ENCODE measurements at places on chromosomes 7 and 10.
A peak's percentile ranks its signal among the peaks of the same experiment; 100 is the strongest.

- no peak for DNase-seq
Observed at GRCh38 chr7:157306846-157307838, 29.7 kb upstream of the DNAJB6 start.

- no peak for DNase-seq
Observed at GRCh38 chr7:114273218-114273617, 141.4 kb upstream of the FOXP2 start.

DNA sequence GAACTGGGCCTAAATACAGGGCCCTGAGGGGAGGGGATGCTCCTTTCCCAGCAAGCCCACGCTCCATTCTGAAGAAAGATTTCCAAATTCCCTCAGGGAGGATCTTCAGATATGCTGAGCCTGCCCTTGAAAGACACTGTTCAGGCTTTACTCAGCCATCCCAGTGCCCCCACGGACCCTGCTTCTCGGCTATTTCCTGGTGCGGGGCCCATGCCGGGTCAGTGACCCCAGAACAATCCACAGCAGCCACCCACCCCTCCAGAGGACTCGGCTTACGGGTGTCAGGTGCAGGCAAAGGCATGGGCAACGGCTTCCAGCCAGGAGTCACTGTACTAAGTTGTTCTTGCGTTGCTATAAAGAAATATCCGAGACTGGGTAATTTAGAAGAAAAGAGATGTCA, 137.1 kb downstream of the OAT start:
- DNase-seq = no peak

GRCh38 chr10:22226599-22226998, 8.8 kb upstream of the EBLN1 start:
- no peak for DNase-seq

- DNase-seq = peak; percentile 55
Observed at GRCh38 chr7:121329191-121330052, 622 bp downstream of the WNT16 start.

GRCh38 chr10:14707481-14707880, 67.2 kb downstream of the FAM107B start:
- DNase-seq = no peak

GRCh38 chr10:1233031-1233430, 176.8 kb downstream of the WDR37 start:
- DNase-seq = no peak

GRCh38 chr7:132368246-132368900, 207.9 kb downstream of the PLXNA4 start:
- DNase-seq = peak; percentile 93

- peak; percentile 64 for DNase-seq
Observed at GRCh38 chr7:17769918-17770317, 170.4 kb downstream of the SNX13 start.

DNA sequence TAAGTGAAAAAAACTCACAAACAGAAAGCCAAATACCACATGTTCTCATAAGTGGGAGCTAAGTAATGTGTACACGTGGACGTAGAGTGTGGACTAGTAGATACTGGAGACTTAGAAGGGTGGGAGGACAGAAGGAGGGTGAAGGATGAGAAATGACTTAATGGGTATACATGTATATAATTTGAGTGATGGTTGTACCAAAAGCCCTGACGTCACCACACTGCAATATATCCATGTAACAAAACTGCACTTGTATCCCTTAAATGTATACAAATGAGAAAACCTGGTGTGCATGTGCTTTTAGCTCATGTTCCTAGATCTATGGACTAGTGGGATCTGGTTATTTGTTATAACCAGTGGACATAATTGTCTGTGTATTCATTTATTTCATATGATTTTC, 48.5 kb upstream of the FGL2 start:
- DNase-seq = no peak

DNA sequence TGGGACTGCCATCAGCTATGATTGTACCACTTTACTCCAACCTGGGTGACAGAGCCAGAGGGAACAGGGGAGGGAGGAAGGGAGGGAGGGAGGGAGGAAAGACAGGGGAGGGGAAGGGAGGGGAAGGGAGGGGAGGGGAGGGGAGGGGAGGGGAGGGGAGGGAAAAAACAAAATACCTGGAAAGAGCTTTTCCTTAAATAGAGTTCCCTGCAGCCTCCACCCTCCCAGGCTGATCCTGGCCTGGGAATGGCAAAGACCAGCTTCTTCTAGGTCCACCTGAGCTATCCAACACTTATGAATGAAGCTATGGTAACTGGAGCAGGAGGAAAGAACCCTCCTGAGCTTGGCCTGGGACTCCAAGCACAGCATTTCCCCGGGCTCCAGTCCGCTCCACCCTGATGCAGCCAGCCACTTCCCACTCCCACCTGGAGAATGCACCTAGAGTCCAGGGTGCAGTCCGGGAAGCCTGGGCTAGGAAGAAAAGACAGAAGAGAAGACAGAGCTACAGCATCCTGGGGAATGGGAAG, 66.1 kb downstream of the GRID1 start:
- no peak for DNase-seq

DNA sequence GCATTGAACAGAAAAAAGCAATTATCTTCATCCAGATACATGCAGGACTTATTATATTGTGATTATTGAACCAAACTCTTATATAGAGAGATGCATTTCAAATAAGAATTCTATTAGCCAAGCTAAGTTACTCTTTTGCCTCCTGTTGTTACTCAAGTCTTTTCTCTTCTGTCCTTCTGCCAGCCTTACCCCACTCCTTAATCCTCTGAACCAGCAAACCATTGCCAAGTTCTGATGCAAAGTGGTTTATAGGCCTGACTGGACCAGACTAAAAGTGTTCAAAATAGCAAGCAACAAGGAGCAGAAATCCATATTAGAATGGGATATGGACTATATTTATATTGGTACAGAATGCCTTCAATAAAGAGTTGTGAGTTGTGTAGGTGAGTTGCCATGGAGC, 2.2 kb upstream of the SLC26A4 start:
- no peak for DNase-seq

- DNase-seq = no peak
Observed at GRCh38 chr10:82288461-82288881, 413.5 kb downstream of the NRG3 start.

- no peak for DNase-seq
Observed at GRCh38 chr7:91249506-91250233, 14.6 kb upstream of the FZD1 start.

GRCh38 chr10:96043893-96044715, 721 bp downstream of the CCNJ start:
- DNase-seq = peak; percentile 23

GRCh38 chr7:89357121-89357520, 561.6 kb upstream of the TEX47 start:
- no peak for DNase-seq

GRCh38 chr7:51229106-51229537, 87.5 kb downstream of the COBL start:
- DNase-seq = no peak

GRCh38 chr7:69259445-69259844, 338.8 kb upstream of the AUTS2 start:
- DNase-seq = no peak

- DNase-seq = no peak
Observed at GRCh38 chr7:8040768-8041369, 72.3 kb downstream of the GLCCI1 start.

- no peak for DNase-seq
Observed at GRCh38 chr10:3902809-3903410, 117.9 kb upstream of the KLF6 start.

GRCh38 chr7:155530601-155531000, 15.8 kb downstream of the CNPY1 start:
- no peak for DNase-seq

GRCh38 chr10:774223-774622, 84.8 kb upstream of the DIP2C start:
- no peak for DNase-seq

GRCh38 chr10:17675638-17676037, 31.7 kb downstream of the STAM start:
- no peak for DNase-seq

- DNase-seq = no peak
Observed at GRCh38 chr7:65971021-65971420, 11.0 kb downstream of the GUSB start.

GRCh38 chr7:23065974-23066373, 39.6 kb upstream of the KLHL7 start:
- no peak for DNase-seq

GRCh38 chr7:151032936-151033863, 5.0 kb downstream of the ABCB8 start:
- DNase-seq = no peak

GRCh38 chr10:126565441-126565840, 105.1 kb downstream of the C10orf90 start:
- no peak for DNase-seq

DNA sequence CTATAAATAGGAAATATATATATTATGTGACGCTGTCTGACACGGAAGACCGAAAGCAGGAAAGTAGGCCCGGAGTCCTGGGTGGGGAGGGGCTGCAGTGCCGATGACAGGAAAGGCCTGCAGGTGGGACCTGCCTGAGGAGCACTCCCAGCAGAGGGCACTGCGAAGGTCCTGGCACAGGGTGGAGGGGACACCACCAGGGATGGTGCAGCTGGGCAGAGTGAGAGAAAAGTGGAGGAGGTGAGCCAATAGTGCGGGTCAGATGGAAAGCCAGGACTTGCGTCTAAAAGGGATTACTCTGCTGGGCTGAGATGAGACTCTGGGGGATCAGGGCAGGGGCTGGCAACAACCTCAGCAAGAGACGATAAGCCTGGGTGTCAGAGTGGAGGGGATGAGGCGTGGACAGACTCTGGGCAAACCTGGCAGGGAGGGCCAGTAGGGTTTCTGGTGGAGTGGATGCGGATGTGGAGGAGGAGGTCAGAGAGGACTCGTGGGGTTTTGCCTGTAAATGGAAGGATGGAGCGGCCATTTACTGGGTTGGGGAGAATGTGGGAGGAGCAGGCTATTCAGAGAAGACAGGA, 118.2 kb upstream of the ZNF746 start:
- DNase-seq = no peak

- no peak for DNase-seq
Observed at GRCh38 chr7:55308186-55308929, 56.8 kb upstream of the LANCL2 start.

- DNase-seq = no peak
Observed at GRCh38 chr10:127168261-127168660, 28.1 kb downstream of the INSYN2A start.

GRCh38 chr7:105149827-105150226, 135.8 kb downstream of the KMT2E start:
- DNase-seq = no peak

GRCh38 chr7:77393261-77393660, 22.9 kb downstream of the GSAP start:
- no peak for DNase-seq

GRCh38 chr7:2162959-2163358, 69.8 kb downstream of the MAD1L1 start:
- DNase-seq = peak; percentile 12

DNA sequence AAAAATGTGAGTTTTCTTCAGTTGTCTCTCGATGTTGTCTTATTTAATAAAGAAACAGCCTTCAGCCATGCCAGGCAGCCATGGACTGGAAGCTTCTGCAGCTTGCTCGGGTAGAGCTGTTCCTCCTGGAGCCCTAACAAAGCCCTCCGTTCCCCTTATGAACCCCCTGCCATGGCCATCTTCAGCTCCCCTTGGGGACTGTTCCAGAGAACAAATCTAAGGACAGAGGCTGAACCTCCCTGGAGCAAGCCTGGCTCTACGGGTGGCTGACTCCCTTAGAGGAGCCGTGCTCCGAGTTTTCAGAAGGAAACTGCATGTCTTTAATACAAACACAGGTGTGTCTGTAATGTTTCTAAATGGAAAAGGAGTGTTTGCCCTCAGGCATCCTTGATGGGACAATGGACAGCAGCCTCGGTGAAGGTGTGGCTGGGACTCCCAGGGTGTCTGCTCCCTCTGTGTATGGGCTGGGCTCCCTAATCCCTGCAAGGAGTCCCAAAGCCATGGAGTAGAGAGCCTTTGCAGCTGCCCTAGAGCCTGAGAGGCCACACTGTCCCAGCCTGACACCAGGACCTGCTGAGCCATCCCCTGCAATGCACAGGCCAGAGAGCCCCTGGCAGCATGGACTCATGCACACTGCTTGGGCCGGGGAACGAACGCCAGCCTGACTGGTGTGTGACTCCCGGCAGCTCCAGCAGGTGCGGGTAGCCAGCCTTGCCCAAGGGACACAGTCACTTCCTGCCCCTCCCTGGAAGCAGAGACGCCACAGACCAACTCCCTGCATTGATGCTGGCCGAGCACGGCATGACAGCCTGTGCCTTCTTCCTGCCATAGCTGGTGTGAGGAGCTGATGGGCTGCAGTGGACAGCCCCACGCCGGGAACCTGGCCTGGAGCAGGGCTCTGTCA, 381.8 kb downstream of the TCERG1L start:
- peak; percentile 27 for DNase-seq

GRCh38 chr10:93921338-93921737, 27.6 kb downstream of the SLC35G1 start:
- no peak for DNase-seq

GRCh38 chr10:60480865-60481563, 91.3 kb upstream of the ANK3 start:
- DNase-seq = no peak

- no peak for DNase-seq
Observed at GRCh38 chr7:156768698-156769472, 124.1 kb downstream of the LMBR1 start.

DNA sequence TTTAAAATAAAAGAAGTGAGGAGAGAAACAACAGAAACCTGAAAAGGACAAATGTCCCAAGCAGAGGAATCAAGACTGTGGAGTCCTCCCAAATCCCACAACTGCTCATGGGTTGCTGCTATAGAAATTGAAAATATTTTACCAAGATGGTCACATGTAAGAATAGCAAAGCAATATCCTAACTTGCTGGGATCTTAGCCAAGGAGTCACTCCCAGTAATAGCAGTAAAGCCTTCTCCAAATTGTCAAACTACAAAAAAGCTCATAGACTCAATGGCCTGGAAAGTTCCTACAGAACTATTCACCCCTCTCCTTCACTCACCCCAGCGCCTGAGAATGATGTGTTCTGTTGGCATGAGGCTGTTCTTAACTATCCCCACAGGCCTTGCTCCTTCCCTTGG, 186.5 kb downstream of the ELMO1 start:
- no peak for DNase-seq

- DNase-seq = no peak
Observed at GRCh38 chr7:26375726-26376174, 84.1 kb downstream of the SNX10 start.

- no peak for DNase-seq
Observed at GRCh38 chr7:102096706-102097427, 189.8 kb upstream of the SH2B2 start.

- DNase-seq = no peak
Observed at GRCh38 chr7:57867884-57868701, 418.1 kb downstream of the ZNF716 start.

GRCh38 chr7:131896165-131896863, 339.9 kb upstream of the PODXL start:
- DNase-seq = no peak

- DNase-seq = no peak
Observed at GRCh38 chr10:83963446-83963845, 175.9 kb upstream of the GHITM start.

GRCh38 chr7:66771795-66772194, 31.3 kb downstream of the RABGEF1 start:
- DNase-seq = no peak

Data from NCI-H345 (cell line).